ENCODE measurements at places on chromosomes 12 and 14.

DNA sequence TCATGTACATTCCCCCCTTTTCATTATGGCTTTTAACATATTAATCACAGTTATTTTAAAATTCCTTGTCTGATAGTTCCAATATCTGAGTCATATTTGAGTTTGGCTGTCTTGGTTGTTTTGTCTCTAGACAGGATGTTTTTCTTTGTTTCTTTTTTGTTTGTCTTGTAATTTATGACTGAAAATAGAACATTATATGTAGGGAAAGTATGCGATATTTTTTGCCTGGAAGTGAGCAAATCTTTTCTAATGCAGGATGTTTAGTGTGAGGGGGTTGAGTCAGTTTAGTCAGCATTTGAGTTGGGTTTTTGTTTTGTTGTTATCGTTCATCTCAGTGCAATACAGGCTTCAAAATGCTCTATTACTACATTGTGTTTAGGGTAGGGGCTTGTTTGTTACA lies 239.7 kb downstream of the SNAPC1 start:
- no peak for DNase-seq

- DNase-seq, result no peak
These were observed 108.5 kb upstream of the ESRRB start for GRCh38 chr14:76267322-76268046.

GRCh38 chr12:43893670-43894069 lies 57.8 kb downstream of the TMEM117 start:
- DNase-seq, result no peak

DNA sequence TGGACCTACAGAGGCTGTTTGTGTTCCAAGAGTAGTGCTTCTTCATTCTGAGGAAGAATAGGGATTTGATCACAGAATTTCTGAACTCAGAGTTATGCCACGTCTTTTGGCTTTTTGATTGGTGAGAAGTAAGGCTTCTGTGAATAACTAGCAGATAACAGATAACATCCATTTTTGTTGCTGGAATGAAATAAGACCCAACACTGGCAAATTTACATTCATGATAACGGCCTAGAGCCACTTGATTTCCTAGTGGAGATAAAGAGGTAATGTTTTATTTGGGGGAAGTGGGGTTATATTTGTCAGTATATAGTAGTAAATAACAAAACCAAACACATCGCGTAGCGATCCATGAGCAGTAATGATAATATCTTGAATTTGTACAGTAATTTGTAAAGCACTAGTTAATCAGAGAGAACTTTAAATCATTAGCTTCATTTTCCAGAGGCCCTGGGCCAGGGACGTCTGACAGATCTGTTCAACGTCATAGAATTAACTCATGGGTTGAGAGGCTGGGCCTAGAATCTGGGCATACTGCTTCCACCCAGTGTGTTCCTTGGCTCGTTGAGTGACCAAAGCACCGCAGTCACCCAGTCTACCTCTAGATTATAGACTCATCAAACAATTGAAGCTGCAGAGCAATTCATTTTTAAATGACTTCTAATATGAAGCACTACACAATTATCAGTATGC lies 79.6 kb downstream of the HMGA2 start:
- DNase-seq, result no peak

DNA sequence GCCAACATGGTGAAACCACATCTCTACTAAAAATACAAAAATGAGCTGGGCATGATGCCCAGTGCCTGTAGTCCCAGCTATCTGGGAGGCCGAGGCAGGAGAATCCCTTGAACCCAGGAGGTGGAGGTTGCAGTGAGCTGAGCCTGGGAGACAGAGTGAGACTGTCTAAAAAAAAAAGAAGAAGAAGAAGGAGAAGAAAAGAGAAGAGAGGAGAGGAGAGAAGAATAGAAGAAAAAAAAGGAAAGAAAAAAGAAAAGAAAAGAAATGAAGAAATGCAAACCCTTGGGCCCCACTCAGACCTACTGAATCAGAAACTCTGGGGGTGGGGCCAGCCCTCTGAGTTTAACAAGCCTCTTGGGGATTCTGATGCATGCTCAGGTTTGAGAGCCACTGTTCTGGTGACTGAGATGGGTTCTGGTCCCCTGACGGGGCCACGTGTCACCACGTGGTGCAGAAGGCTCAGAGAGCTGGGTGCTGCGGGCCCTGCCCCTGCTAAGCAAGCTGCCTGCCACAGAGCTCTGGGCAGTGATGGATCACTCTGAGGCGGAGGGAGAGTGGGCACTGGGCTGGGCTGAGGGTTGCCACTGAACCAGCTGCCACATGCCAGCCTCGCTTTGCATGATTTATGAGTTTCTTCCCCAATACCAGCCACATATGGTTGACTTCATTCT lies 37.5 kb downstream of the ERH start:
- no peak for DNase-seq

- DNase-seq, result no peak
These were observed 110.2 kb downstream of the BTG1 start for GRCh38 chr12:92035477-92035876.

- no peak for DNase-seq
These were observed 334.2 kb upstream of the RPL10L start for GRCh38 chr14:46985529-46986380.

- no peak for DNase-seq
These were observed 4.7 kb downstream of the VSIG10 start for GRCh38 chr12:118098911-118099671.

- DNase-seq, result no peak
These were observed 4.4 kb downstream of the SRP54 start for GRCh38 chr14:34987180-34987579.

DNA sequence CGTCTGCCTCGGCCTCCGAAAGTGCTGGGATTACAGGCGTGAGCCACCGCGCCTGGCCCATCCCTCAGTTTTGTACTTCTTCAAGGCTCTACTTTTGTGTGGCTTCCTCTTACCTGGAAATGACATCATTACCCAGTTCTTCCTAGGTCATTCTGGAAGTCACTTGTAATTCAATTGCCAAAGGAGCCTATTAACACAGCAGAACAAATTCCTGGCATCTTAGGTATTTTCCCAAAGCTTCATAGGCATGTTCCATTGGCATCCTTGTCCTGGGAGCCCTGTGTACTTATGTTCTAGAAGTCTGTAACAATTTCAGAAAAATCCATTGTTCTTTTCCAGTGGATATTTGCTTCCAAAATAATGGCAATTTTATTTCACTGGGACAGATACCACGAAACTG lies 60.6 kb downstream of the DAAM1 start:
- DNase-seq, result no peak

DNA sequence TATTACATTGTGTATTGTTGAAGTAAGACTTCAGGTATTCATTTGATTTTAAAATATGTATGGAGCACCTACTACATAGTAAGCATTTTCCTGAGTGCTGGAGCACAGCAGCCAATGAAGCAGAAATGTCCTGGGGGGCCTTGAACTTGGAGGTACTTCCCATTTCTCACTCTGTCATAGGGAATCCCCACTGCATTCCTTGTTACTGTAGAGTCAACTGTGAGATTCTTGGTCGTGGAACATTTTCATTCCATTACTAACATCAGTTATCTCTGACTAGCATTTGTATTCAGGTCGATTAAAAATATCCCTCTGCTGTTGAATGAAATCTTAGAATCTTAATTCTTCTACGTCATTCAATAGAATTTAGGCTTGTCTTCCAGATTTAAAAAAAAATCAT lies 66.7 kb downstream of the PDE3A start:
- DNase-seq, result no peak

- DNase-seq, result no peak
These were observed 87.2 kb downstream of the CAND1 start for GRCh38 chr12:67356380-67356774.

- DNase-seq, result no peak
These were observed 166.5 kb upstream of the RASSF8 start for GRCh38 chr12:25792031-25792430.

DNA sequence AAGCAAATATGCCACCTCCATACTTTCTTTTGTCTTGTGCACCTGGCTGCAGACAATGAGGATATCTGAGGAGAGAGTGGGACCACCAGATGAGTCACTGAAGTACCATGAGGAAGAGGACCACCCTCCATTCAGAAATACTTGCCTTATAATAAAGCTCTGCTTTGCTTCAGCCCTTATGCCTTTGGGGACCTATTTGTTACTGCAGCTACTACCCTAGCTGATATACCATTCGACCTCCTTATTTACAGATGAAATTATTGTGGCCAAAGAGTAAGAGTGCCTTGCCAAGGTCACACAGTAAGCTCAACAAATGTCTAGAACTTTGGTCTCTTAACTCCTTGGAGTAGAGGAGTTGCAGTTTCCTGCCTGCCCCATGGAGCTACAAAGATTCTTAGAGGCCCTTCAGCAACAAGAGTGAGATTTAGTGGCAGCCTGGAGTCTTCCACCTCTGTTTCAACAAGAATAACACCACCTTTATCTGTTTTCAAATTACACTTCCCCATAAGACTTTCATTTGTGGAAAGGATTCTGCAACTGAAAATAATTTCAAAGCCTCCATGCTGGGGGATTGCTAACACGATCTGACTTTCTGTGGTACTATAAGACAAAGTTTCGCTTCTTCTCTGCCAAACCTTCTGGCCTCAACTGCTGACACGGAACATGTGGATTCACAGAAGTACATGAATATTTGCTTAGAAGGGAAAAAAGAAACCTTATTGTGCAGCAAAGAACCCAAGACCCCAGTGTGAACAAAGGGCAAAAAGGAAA lies 3.6 kb downstream of the CMKLR1 start:
- DNase-seq, result no peak

GRCh38 chr12:125835852-125836251 lies 770.6 kb downstream of the AACS start:
- no peak for DNase-seq

GRCh38 chr12:30782316-30783173 lies 27.8 kb upstream of the CAPRIN2 start:
- DNase-seq, result no peak

GRCh38 chr12:116372815-116373214 lies 95.3 kb upstream of the MED13L start:
- DNase-seq, result no peak

DNA sequence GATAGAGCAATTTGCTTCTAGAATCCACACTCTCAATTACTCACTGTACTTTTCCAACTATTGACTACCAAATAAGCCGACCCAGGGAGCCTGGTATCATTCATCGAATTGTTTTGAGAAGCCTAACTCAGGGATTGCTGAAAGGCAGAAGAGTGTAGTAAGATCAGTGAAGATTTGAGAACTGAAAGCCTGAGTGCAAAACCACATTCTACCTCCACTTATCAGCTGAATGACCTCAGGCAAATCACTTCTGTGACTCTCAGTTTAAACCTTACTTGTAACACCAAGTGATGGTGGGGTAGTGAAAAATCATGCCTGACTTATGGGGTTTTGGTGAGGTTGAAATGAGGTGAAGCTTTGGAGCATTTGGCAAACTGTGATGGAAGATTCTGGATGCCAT lies 126.1 kb upstream of the MAX start:
- DNase-seq, result no peak

DNA sequence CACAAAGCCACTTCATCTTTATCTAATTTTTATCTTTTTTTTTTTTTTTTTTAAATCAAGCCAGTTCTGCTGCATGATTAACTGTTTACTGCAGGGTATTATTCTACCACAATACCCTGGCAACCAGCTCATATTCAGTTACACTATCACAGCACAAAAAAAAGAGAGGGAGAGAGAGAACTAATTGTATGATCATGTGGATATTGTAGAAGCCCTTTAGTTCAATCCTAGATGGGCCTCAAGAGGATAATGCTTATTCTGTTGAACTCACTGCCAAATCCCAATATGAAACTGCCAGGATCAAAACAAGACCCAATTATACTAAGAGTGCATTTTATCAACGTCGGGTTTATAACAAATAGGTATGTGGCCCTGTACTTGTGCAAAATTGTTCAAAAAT lies 51.5 kb downstream of the MED13L start:
- DNase-seq, result no peak

GRCh38 chr12:126487431-126487980 lies 1422.3 kb downstream of the AACS start:
- DNase-seq, result no peak

GRCh38 chr14:97458255-97458654 lies 661.1 kb downstream of the VRK1 start:
- DNase-seq, result no peak

- DNase-seq, result no peak
These were observed 22.0 kb upstream of the DRAM1 start for GRCh38 chr12:101855364-101855884.

DNA sequence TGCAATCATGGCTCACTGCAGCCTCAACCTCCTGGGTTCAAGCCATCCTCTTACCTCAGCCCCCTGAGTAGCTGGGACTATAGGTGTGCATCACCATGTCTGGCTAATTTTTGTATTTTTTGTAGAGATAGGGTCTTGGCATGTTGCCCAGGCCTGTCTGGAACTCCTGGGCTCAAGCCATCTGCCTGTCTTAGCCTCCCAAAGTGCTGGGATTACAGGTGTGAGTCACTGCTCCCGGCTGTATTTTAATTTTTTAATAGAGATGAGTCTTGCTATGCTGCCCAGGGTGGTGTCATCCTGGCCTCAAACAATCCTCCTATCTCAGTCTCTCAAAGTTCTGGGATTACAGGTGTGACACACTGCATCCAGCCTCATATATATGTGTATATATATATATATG lies 31.7 kb upstream of the GPRC5A start:
- no peak for DNase-seq

GRCh38 chr12:52243856-52244614 lies 11.0 kb downstream of the KRT7 start:
- DNase-seq, result no peak

DNA sequence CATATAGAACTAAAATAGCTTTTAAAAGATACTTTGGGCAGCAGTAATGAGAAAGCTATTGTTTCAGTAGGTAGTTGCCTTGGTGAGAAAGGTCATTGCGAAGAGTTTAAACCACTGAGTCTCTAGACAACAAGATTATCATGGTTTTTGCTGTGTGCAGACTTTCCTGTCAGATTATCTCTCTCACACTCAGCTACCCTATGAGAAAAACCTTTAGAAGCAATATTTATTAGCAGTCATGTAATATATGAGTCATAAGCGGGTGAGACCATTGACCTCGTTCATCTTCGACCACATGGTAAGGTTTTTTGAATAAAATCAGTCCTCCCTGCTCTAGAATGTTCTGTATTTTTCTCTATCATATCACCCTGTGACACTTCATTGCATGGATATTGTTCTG lies 59.9 kb downstream of the GPR65 start:
- DNase-seq, result no peak

DNA sequence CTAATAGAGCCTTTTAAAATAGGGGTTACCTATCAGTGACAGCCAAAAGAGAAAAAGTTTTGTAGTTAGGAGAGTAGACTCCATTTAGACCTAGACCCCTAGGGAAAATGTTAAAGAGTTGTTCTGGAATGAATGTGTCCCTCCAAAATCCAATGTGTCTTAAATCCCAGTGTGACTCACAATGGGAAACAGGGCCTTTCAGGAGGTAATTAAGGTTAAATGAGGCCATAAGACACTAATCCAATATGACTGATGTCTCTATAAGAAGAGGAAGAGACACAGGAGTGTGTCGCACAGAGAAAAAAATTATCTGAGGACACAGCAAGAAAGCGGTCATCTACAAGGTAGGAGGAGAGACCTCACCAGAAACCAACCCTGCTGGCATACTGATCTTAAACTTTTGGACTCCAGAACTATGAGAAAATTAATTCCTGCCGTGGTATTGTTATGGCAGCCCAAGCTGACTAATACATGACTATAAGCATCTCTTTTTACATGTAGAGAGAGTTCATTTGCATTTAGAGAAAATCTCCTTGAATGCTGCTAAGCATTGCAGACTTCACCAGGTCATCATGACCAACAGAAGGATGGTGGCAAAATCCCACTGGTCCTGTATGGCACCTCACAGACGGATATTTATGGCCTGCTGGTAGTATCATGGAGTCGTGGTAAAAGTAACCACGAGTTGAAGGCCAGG lies 259.6 kb upstream of the TMTC1 start:
- DNase-seq, result no peak

GRCh38 chr12:130872179-130873096 lies 572 bp downstream of the RAN start:
- no peak for DNase-seq

GRCh38 chr14:38870296-38870836 lies 232.7 kb downstream of the SEC23A start:
- DNase-seq, result no peak

Data from forelimb muscle (tissue), 1 donor.